ENCODE measurements at places on chromosomes 2 and 18.

DNA sequence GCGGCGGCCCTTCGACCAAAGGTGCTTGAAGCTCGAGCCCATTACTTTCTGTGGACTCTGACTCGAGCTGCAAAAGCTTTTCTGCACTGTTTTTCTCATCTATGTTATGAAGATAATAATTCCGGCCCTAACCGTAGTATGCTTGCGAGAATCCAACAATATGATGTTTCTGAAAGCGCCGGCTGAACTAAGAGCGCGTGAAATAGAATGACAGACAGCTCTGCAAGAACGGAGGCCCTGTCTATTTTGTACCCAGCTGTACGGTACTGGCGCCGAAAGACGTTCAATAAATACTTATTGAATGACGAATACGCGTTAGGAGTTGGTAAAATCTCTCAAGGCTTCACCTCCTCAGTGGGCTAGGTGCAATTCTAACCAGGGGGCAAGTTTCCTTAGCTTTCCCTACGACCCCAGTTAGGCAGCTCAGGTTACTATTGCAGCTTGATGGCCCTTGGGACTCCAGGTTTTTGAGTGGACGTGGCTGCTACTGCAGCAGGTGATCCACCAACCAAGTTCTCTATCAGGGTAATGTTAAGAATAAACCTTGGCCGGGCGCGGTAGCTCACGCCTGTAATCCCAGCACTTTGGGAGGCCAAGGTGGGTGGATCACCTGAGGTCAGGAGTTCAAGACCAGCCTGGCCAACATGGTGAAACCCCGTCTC is 570 bp downstream of the SCRN3 start:
- DNase-seq, result no peak

GRCh38 chr2:189022053-189022481 is 47.9 kb downstream of the COL3A1 start:
- no peak for DNase-seq

- DNase-seq, result no peak
Observed at GRCh38 chr18:79904357-79905147, 46.9 kb downstream of the SLC66A2 start.

DNA sequence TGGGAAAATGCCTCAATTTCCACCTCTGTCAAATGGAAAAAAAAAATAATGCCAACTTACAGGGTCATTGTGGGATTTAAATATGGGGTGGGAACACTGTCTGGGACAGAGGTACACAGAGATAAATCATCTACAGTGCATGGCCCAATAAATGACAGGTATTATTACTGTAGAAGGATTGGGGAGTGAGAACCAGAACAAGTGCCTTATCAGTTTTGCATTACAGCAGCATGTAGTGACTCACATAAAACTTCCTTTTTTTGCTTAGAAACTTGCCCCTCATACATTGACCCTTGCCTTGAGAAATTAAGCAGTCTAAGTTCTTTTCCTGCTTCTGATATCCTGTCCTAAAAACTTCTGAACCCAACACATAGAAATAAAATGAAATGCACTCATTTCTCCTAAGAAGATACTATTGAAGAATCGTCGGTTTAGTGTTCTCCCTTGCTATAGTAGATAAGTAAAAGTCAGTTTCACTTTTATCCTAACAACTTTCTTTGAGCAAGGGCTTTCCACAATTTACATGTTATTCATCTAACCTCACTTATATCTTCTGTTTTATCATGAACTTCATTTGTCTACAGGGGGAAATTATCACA is 121.0 kb upstream of the HAAO start:
- no peak for DNase-seq

GRCh38 chr2:179936141-179936540 is 71.0 kb downstream of the CWC22 start:
- no peak for DNase-seq

GRCh38 chr2:46382331-46383112 is 85.3 kb downstream of the EPAS1 start:
- DNase-seq, result no peak

- DNase-seq, result no peak
Observed at GRCh38 chr2:128439791-128440665, 121.4 kb upstream of the HS6ST1 start.

GRCh38 chr18:8987241-8987640 is 115.3 kb upstream of the NDUFV2 start:
- DNase-seq, result no peak

DNA sequence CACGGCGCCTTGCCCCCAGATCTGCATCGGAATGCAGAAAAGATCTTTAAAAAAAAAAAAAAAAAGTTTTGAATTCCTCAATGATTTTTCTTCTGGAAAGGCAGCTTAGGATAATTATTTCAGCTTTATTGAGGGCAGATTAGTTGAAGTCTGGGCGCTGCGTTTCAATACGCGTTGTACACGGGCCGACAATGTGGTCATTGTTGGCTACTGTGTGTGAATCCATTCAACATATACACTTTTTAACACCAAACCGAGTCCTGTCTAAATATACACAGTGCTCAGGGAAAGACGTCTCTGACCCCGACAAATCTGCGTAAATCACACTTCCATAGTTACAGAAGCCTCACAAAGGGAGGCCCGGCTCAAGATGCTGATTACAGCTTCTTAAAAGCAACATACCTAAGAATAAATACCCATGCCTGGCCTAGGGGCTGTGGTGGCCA is 1.4 kb upstream of the SIX3 start:
- DNase-seq, result no peak

DNA sequence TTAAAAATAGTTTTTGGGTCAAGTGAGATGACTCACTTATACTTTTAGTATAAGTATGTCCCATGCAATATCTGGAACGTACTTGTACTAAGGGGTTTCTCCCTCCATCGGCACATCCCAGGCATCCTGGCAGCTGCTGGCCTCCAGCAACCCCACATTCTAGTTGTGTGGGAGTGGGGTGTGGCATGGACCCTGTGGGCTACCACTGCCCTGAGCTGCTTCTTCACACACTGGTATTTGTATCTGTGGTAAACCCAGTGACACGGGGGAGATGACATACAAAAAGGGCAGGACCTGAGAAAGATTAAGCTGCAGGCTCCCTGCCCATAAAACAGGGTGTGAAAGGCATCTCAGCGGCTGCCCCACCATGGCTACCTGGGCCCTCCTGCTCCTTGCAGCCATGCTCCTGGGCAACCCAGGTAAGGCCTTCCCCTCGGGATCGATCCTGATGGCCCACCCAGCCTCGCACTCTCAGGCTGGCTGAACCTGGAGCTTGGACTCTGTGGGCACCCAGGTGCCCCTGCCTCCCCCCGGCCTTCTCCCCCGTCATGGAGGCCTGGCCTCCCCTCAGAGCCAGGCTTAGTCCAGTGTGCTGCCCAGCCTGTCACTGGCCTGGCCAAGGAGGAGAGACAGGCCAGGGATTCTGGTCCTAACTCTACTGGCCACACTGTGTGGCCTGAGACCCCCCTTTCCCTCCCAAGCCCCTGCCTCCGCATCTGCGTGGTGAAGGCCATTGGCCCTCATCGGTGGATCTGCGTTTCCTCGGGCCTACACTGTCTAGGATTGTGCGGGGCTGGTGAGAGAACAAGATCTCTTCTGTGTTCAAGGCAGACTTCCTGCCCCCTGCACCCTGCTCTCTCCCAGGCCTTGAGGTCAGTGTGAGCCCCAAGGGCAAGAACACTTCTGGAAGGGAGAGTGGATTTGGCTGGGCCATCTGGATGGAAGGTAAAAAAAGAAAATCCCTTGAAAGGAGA is at the start of gene GNLY:
GNLY (plus strand) TSS at position 307 of the 974 bp plus-strand sequence; CDS start at position 368, 61 bp downstream.
- DNase-seq, result no peak
